ENCODE measurements at places on chromosomes 12 and 14. TPM values are rescaled to one million over a fixed set of nuclear protein-coding genes. Genes with fewer than 3 reads are reported as not detected.

- no peak overlapping the region for H3K4me3 ChIP-seq
- DNase-seq = no peak
- no peaks in the 10 kb centered on the region for H3K4me1 ChIP-seq
- H3K27me3 ChIP-seq = peaks cover 4% of the 10 kb centered on the region
- no peaks in the 10 kb centered on the region for H3K36me3 ChIP-seq
Observed at GRCh38 chr12:49789992-49790391, 38.2 kb downstream of the NCKAP5L start.

DNA sequence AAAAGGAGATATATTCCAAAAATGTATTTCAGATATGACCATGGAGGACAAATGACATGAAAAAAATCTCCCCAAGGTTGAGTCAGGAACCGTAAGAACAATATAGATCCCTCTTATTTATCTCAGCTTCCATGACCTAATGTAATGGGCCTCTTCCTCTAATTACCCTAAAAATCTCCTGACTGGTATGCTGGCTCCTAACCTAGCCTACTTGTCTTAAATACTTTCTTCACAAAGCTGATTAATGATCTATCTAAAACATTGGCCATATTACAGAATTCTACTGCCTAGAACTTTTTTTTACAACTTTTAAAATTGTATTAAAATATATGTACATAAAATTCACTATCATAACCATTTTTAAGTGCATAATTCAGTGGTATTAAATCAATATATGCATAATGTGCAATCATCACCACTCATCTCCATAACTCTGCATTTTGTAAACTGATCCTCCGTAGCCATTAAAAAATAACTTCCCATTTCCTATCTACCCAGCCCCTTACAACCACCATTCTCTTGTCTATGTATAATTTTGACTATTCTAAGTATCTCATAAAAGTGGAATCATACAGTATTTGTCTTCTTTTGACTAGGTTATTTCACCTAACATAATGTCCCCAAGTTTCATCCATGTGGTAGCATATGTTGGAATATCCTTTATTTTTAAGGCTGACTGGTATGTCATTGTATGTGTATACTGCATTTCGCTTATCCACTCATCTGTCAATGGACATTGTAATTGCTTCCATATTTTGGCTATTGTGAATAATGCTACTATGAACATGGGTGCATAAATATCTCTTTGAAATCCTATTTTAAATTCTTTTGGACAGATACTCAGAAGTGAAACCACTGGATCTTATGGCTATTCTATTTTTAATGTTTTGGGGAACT, 464.6 kb downstream of the ADAMTS20 start:
- no peaks in the 10 kb centered on the region for H3K36me3 ChIP-seq
- H3K27ac ChIP-seq = no peak overlapping the region
- DNase-seq = no peak
- H3K4me1 ChIP-seq = no peaks in the 10 kb centered on the region
- H3K4me3 ChIP-seq = no peak overlapping the region

DNA sequence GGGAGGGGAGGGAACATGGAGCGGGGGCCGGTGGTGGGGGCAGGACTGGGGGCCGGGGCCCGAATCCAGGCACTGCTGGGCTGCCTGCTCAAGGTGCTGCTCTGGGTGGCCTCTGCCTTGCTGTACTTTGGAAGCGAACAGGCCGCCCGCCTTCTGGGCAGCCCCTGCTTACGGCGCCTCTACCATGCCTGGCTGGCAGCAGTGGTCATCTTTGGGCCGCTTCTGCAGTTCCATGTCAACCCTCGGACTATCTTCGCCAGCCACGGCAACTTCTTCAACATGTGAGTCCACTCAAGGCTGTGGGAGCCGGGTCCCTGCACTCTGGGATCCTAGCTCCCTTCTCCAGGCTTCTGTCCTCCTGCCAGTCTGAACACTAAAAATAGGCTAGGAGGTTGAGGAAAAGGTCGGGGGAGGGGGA, 1.1 kb downstream of the FITM1 start:
- H3K36me3 ChIP-seq = peaks cover 3% of the 10 kb centered on the region
- H3K4me3 ChIP-seq = no peak overlapping the region
- peaks cover 22% of the 10 kb centered on the region for H3K4me1 ChIP-seq
- DNase-seq = no peak
- H3K27ac ChIP-seq = no peak overlapping the region

CDKL1 gene
- 13.5 TPM for total RNA-seq

GRCh38 chr12:55757701-55758100, 14.8 kb downstream of the GDF11 start:
- H3K4me1 ChIP-seq = peaks cover 8% of the 10 kb centered on the region
- peaks cover 63% of the 10 kb centered on the region for H3K36me3 ChIP-seq
- no peak for DNase-seq
- no peak overlapping the region for H3K4me3 ChIP-seq
- no peak overlapping the region for H3K27ac ChIP-seq

DNA sequence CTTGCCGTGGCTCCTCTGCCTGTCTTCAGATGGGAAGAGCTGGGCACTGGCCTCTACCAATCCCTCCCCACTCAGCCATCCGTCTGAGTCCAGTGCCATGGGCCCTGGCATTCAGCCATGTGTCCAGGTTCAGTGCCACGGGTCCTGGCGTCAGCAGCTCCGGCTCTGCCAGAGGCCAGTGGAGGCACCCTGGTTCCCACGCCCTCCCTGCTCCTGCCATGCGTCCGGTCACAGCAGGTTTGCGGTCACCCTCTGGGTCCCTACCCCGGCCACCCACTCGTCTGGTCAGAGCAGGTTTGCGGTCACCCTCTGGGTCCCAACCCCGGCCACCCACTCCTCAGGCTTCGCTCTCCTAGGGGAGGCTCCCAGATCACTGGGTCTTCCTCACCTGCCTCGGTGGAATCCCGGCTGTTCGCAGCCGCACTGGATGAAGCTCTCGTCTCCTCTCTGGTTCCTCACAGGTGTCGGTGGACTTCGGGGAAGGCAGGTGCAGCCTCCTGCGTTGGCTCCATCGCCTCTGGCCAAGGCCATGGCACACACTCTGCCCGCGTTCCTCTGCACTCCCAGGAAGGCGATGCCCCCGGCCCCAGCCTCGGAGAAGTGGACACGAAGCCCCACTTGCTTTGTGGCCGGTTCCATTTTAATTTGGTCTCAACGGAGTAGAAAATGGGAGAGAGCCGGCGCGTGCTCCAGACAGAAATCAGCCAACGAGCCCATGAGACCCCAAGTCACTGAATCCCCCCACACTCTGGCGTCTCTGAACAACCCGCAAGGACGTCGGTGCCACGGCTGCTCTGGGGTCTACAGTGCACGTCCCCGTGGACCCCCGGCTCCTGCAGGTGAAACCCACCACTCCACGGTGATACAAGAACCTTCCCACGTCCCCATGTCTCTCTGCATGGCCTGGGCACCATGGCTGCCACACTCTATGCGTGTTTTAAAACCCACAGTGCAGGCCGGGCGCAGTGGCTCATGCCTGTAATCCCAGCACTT, 47.8 kb upstream of the FBRSL1 start:
- no peak for DNase-seq
- H3K27ac ChIP-seq = no peak overlapping the region
- peaks cover 32% of the 10 kb centered on the region for H3K4me1 ChIP-seq
- no peak overlapping the region for H3K4me3 ChIP-seq

- peaks cover 3% of the 10 kb centered on the region for H3K36me3 ChIP-seq
- H3K4me3 ChIP-seq = no peak overlapping the region
- DNase-seq = no peak
- H3K27me3 ChIP-seq = peaks cover 16% of the 10 kb centered on the region
Observed at GRCh38 chr12:9372202-9372601, 164.0 kb upstream of the PZP start.

KRT79 gene
- total RNA-seq = 0.23 TPM

KRT77 gene
- not detected for total RNA-seq

GRCh38 chr14:55248411-55248810, 22.8 kb upstream of the FBXO34 start:
- no peak overlapping the region for H3K4me3 ChIP-seq
- H3K4me1 ChIP-seq = no peaks in the 10 kb centered on the region
- H3K27ac ChIP-seq = no peak overlapping the region
- no peaks in the 10 kb centered on the region for H3K36me3 ChIP-seq

HOXC10 gene
- total RNA-seq = not detected

GRCh38 chr12:80710727-80711449, 3.5 kb downstream of the MYF6 start:
- no peak overlapping the region for H3K27ac ChIP-seq
- peaks cover 5% of the 10 kb centered on the region for H3K4me1 ChIP-seq
- H3K27me3 ChIP-seq = peaks cover 56% of the 10 kb centered on the region
- no peak for DNase-seq
- peaks cover 2% of the 10 kb centered on the region for H3K36me3 ChIP-seq

DNA sequence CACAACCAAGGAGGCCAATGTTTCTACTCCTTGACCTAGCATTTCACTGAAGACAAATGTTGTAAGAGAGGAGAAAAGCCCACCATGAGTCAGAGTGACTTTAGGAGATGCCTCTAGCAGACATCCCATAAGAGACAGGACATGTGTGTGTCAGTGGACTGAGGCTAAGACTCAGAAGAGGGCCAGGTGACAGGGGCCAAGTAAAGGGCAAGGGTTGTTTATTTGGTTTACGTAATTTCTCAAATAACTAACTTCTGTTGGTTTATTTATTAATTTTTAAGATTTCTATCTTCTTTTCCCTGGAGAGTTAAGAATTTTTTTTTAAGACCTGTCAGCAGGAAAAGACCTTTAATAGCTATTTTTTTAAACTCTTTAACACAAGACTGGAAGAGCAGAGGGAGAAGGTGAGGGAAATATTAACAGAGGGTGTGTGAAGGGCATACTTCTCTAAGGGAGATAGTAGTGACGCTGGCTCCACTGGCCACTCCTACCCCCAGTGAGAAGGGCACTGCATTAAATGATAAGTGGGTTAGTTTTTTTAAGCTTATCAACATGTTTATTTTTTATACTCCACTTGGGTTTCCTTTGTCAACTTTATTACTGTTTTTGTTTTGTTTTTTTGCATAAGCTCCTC, 3.4 kb downstream of the PNP start:
- H3K4me1 ChIP-seq = peaks cover 74% of the 10 kb centered on the region
- H3K27me3 ChIP-seq = no peaks in the 10 kb centered on the region
- peak overlapping the region; percentile 54 for H3K27ac ChIP-seq
- no peak for DNase-seq
- H3K4me3 ChIP-seq = peak overlapping the region; percentile 98

IFI27 gene
- 81.5 TPM for total RNA-seq

- H3K4me1 ChIP-seq = peaks cover 32% of the 10 kb centered on the region
- H3K4me3 ChIP-seq = peak overlapping the region; percentile 85
Observed at GRCh38 chr14:52551696-52552062, 626 bp downstream of the TXNDC16 start.

GRCh38 chr12:22350886-22351285, 16.4 kb upstream of the ST8SIA1 start:
- H3K27me3 ChIP-seq = no peaks in the 10 kb centered on the region
- H3K4me3 ChIP-seq = no peak overlapping the region
- H3K27ac ChIP-seq = no peak overlapping the region
- no peak for DNase-seq
- H3K4me1 ChIP-seq = no peaks in the 10 kb centered on the region

HNF1A gene
- total RNA-seq = not detected

- peaks cover 48% of the 10 kb centered on the region for H3K36me3 ChIP-seq
- peaks cover 22% of the 10 kb centered on the region for H3K4me1 ChIP-seq
- DNase-seq = no peak
- H3K27me3 ChIP-seq = no peaks in the 10 kb centered on the region
- peak overlapping the region; percentile 68 for H3K4me3 ChIP-seq
Observed at GRCh38 chr12:45732936-45733335, 3.4 kb downstream of the ARID2 start.

DNA sequence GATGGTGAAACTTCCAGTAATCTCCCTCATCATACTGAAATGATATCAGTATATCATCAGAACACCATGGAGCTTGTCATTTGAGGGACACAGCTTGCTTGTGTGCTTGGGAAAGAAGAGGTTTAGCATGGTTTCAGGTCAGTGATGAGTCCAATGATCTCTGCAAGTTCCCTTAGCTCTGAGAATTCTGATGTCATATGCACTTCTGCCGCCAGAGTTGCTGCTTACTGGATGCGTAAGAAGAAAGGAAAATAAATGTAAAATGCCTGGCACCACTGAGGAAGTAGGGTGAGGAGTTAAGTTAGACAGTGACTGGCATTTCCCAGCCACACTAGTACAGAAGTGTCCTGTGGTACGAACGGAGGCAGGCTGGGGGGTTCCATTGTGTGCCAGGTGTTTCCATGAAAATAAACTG, 22.6 kb downstream of the PRKCH start:
- no peak for DNase-seq
- peak overlapping the region; percentile 90 for H3K27ac ChIP-seq
- peaks cover 96% of the 10 kb centered on the region for H3K4me1 ChIP-seq
- H3K36me3 ChIP-seq = peaks cover 50% of the 10 kb centered on the region

GRCh38 chr14:35400648-35401421, 3.7 kb downstream of the NFKBIA start:
- peak overlapping the region; percentile 68 for H3K27ac ChIP-seq
- no peaks in the 10 kb centered on the region for H3K27me3 ChIP-seq
- H3K36me3 ChIP-seq = peaks cover 39% of the 10 kb centered on the region
- H3K4me1 ChIP-seq = peaks cover 56% of the 10 kb centered on the region
- peak overlapping the region; percentile 94 for H3K4me3 ChIP-seq
- DNase-seq = peak; percentile 52

- H3K4me1 ChIP-seq = peaks cover 54% of the 10 kb centered on the region
- H3K27ac ChIP-seq = peak overlapping the region; percentile 97
- no peaks in the 10 kb centered on the region for H3K27me3 ChIP-seq
- DNase-seq = peak; percentile 60
Observed at GRCh38 chr14:64388533-64389285, 556 bp downstream of the MTHFD1 start.

NUDT14 gene
- 16.2 TPM for total RNA-seq
